ENCODE measurements at places on chromosomes 6 and 20.

GRCh38 chr6:62746968-62747367, 460.9 kb upstream of the KHDRBS2 start:
- no peaks in the 10 kb centered on the region for H3K4me1 ChIP-seq
- DNase-seq = no peak
- H3K36me3 ChIP-seq = no peaks in the 10 kb centered on the region
- no peak overlapping the region for H3K27ac ChIP-seq
- no peak overlapping the region for H3K4me3 ChIP-seq
- H3K27me3 ChIP-seq = no peaks in the 10 kb centered on the region

DNA sequence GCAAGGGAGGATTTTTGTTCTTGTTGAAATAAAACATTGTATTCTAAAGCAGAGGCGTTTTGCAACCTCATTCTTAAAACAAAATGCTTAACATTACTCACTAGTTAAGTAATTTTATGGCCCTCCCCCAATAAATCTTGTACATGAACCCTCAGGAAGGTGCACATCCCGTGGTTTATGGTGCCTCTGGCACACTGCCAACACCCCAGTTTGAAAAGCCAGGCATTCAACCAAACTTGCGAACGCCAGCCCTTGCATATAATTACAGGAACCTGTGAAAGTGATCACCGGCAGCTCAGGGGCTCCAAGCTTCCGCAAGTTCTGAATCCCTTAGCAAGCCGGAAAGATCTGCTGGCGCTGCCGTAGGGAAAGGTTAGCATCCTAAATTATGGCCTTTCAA, 1109.0 kb upstream of the FLRT3 start:
- no peaks in the 10 kb centered on the region for H3K36me3 ChIP-seq
- DNase-seq = no peak
- no peak overlapping the region for H3K4me3 ChIP-seq
- no peak overlapping the region for H3K27ac ChIP-seq
- H3K27me3 ChIP-seq = peaks cover 2% of the 10 kb centered on the region
- no peaks in the 10 kb centered on the region for H3K4me1 ChIP-seq

DNA sequence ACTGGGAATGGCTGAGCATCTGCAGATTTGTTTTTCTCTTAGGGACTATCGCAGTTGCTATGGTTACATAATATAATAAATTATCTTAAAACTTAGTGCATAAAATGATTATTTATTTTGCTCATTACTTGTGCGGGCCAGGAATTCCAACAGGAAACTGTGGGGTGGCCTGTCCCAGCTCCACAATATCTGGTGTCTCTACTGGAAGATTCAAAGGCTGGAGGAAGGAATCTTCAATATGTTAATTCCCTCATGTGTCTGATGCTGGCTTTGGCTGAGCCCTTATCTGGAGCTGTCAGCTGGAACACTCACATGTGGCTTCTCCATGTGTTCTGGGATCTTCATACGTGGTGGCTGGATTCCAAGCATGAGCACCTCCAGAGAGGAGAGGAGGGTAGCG, 23.9 kb upstream of the B3GAT2 start:
- H3K4me3 ChIP-seq = no peak overlapping the region
- H3K36me3 ChIP-seq = no peaks in the 10 kb centered on the region
- no peak overlapping the region for H3K27ac ChIP-seq
- no peaks in the 10 kb centered on the region for H3K27me3 ChIP-seq

- no peak overlapping the region for H3K4me3 ChIP-seq
- H3K4me1 ChIP-seq = no peaks in the 10 kb centered on the region
- no peak overlapping the region for H3K27ac ChIP-seq
Observed at GRCh38 chr6:152673236-152673635, 24.5 kb upstream of the MYCT1 start.

GRCh38 chr6:31113861-31114540, 599 bp upstream of the PSORS1C1 start:
- no peaks in the 10 kb centered on the region for H3K36me3 ChIP-seq
- H3K4me3 ChIP-seq = no peak overlapping the region
- H3K27ac ChIP-seq = no peak overlapping the region
- H3K4me1 ChIP-seq = peaks cover 3% of the 10 kb centered on the region

DNA sequence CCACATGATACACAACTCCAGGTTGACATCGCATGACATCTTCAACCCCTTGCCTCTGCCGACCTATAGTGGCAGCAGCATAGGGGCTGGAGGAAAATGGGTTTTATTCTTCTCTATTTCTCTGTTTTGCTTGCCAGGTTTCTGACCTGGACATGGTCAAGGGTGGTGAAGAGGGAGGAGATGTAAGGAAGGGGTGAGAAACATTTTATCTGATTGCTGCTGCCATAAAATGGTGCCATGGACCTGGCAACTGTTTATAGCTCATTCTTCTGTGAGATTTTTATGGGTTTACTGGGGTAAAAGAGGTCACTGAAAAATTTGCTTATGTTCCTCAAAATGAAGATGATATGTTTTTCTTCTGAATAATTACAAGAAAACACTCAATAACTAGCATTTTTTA, 266.7 kb upstream of the FOXQ1 start:
- H3K27me3 ChIP-seq = no peaks in the 10 kb centered on the region
- DNase-seq = no peak
- no peak overlapping the region for H3K4me3 ChIP-seq
- no peaks in the 10 kb centered on the region for H3K36me3 ChIP-seq
- H3K27ac ChIP-seq = no peak overlapping the region

- H3K36me3 ChIP-seq = no peaks in the 10 kb centered on the region
- H3K4me1 ChIP-seq = no peaks in the 10 kb centered on the region
- H3K27me3 ChIP-seq = no peaks in the 10 kb centered on the region
- DNase-seq = no peak
Observed at GRCh38 chr6:34961574-34961973, 72.5 kb downstream of the ANKS1A start.

- DNase-seq = peak; percentile 82
- H3K27ac ChIP-seq = peak overlapping the region; percentile 90
- no peak overlapping the region for H3K4me3 ChIP-seq
Observed at GRCh38 chr20:57628047-57628961, 8.1 kb upstream of the ZBP1 start.

DNA sequence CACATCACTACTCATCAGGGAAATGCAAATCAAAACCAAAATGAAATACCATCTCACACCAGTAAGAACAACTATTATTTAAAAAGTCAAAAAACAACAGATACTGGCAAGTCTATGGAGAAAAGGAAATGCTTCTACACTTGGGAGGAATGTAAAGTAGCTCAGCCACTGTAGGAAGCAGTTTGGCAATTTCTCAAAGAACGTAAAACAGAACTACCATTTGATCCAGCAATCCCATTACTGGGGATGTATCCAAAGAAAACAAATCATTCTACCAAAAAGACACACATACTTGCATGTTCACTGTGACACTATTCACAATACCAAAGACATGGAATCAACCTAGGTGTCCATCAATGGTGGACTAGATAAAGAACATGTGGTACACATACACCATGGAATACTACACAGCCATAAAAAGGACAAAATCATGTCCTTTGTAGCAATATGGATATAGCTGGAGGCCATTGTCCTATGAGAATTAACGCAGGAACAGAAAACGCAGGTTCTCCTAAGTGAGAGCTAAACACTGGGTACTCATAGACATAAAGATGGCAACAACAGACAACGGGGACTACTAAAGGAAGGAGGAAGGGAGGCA, 260.4 kb downstream of the RNGTT start:
- H3K4me3 ChIP-seq = no peak overlapping the region
- DNase-seq = no peak
- H3K36me3 ChIP-seq = no peaks in the 10 kb centered on the region
- H3K27ac ChIP-seq = no peak overlapping the region
- H3K27me3 ChIP-seq = no peaks in the 10 kb centered on the region

DNA sequence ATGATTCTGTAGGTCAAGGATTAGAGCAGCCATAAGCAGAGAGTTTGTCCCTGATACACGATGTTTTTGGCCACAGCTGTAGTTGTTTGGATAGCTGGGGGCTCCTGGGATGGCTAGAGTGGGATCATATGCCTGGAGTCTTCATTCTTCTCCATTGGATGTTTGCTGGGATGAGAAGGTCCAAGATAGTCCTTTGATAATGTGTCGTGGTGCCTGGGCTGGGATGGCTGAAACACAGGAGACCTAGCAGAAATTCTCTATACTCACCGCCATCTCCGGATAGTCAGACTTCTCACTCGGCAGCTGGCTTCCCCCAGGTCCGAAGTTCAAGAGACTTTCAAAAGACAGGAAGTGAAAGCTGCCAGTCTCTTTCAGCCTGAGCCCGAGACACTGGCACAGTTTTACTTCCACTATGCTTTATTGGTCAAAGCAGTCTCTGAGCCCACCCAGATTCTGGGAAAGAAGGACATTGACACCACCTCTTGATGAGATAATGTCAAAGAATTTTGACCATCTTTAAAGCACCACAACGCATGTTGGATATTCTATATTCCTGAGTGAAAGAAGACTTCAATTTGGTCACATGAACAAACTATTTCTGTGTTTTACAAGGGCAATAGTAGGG, 16.0 kb downstream of the MARCKS start:
- H3K36me3 ChIP-seq = no peaks in the 10 kb centered on the region
- H3K27ac ChIP-seq = no peak overlapping the region
- DNase-seq = peak; percentile 48
- H3K4me3 ChIP-seq = peak overlapping the region; percentile 25
- peaks cover 6% of the 10 kb centered on the region for H3K4me1 ChIP-seq
- H3K27me3 ChIP-seq = no peaks in the 10 kb centered on the region

DNA sequence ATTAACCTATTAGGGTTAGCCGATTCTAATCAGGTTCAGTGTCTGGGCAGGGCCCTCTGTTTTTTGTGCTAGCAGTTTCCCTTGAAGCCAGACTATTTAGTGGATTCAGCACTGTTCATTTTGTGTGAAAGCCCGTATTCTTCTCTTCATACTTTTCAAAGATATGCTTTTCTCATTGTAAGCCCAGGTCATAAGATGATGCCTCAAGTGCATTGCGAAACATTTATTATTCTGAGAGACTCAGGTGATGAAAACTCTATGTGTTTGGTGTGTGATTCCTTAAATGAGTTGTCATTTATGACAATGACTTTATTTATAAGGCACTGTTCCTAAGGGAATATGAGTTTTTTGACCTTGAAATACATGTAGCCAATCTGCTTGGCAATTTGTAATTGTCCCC, 851.0 kb upstream of the FLRT3 start:
- H3K4me1 ChIP-seq = no peaks in the 10 kb centered on the region
- no peaks in the 10 kb centered on the region for H3K36me3 ChIP-seq
- H3K27ac ChIP-seq = no peak overlapping the region
- no peak for DNase-seq

GRCh38 chr6:147033267-147033666, 170.9 kb upstream of the STXBP5 start:
- H3K4me3 ChIP-seq = no peak overlapping the region
- no peaks in the 10 kb centered on the region for H3K36me3 ChIP-seq
- no peaks in the 10 kb centered on the region for H3K27me3 ChIP-seq
- H3K4me1 ChIP-seq = no peaks in the 10 kb centered on the region
- no peak overlapping the region for H3K27ac ChIP-seq
- DNase-seq = no peak

GRCh38 chr6:45116714-45117410, 211.3 kb upstream of the RUNX2 start:
- H3K27ac ChIP-seq = no peak overlapping the region
- H3K4me3 ChIP-seq = no peak overlapping the region
- no peaks in the 10 kb centered on the region for H3K27me3 ChIP-seq
- no peaks in the 10 kb centered on the region for H3K36me3 ChIP-seq
- H3K4me1 ChIP-seq = no peaks in the 10 kb centered on the region

Data from thymus (tissue), 14 donors.